ENCODE measurements at places on chromosomes 4 and X.

GRCh38 chr4:103493450-103494159, 226.2 kb downstream of the TACR3 start:
- no peak for DNase-seq

DNA sequence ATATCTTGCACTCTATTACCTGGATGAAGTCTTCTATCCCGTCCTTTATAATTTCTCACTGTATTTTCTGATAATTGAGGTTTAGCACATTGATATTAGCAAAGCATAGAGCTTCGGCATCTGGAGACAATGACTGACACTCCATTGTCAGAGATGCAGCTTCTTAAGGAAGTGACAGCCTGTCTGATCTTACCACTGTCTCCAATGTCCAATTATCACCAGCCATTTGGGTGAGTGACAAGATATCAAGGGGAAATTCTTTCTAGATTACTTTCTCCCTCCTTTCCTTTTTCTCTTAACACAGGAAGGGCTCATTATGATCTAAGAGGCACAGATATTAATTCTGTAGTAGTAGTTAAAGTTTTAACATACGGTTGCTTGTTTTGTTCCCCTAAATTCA, 86.4 kb downstream of the LDB2 start:
- no peak for DNase-seq

GRCh38 chrX:116436358-116436816, at the start of gene SLC6A14:
SLC6A14 (plus strand) TSS chrX:116436606; CDS start chrX:116436710, 104 bp downstream.
- no peak for DNase-seq

- no peak for DNase-seq
These were observed 63.5 kb upstream of the WDR1 start for GRCh38 chr4:10179957-10180602.

DNA sequence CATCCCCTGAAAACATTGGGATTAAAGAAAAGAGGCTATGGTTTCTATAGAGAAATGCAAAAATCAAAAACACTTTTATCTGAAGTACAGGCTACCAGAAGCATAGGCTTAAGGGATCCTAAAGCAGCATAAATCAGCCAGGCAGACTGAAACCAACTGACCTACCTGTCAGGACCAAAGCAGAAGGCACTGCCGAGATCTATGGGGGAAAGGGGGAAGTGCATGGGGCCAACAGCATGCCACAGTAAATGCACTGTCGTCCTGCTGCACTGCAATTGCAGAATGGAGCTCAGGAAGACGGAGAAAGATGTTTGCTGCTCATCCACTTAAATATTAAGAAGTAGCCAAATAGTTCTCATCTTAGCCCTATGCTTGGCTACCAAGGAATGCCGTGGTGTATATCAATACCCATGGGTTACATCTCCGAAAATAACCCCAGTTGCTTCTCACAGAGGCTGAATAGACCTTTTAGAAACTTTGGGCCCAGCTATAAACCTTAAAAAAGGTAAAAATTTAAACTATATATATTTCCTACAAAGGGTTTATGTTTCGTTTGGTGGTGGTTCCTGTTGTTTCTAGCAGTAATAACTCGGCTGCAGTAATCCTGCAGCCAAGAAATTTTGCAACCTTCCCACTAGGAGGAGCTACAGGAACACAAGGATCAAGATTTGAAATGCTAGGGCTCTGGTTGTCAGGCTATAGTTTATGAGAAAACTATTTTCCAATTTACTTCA, 312.2 kb upstream of the DIAPH2 start:
- no peak for DNase-seq

GRCh38 chrX:31038575-31039326, 33.1 kb downstream of the FTHL17 start:
- DNase-seq, result peak; percentile 19

- no peak for DNase-seq
These were observed at the start of gene SLC2A9 for GRCh38 chr4:10020871-10021652. SLC2A9 (minus strand) TSS chr4:10021497; CDS start chr4:10021429, 68 bp downstream.

DNA sequence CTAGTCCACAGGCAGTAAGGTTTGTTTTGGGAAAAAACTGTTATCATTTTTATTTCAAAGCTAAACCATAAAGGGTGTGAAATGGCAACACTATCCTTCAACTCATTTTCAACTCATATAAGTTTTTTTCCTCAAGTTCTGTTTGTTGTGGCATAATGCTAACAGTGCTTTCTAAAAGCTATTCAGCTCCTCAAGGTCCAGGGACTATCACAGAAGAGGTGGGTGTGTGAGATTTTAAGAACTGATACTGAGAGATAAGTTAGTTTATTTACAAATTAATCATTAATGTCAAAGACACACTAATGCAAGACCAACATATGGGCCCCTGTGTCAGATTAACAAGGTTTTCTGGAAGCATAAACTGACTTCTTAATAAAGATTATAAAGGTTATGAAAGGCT, 11.8 kb downstream of the UGT2B15 start:
- DNase-seq, result no peak
